ENCODE measurements at places on chromosomes 12 and 14. TPM values are rescaled to one million over a fixed set of nuclear protein-coding genes. Genes with fewer than 3 reads are reported as not detected.

TAS2R20 gene
- total RNA-seq = 0.33 TPM

ZBTB42 gene
- 8.5 TPM for total RNA-seq

INTS13 gene
- 16.4 TPM for total RNA-seq

TMEM119 gene
- 1.8 TPM for total RNA-seq

LRRC43 gene
- total RNA-seq = 1.8 TPM

CCDC88C gene
- 4.0 TPM for total RNA-seq

CBX5 gene
- 33.9 TPM for total RNA-seq

- H3K36me3 ChIP-seq = no peaks in the 10 kb centered on the region
- H3K4me1 ChIP-seq = peaks cover 35% of the 10 kb centered on the region
- no peak overlapping the region for H3K27ac ChIP-seq
These were observed 43.8 kb downstream of the ANO6 start for GRCh38 chr12:45259675-45260074.

- no peaks in the 10 kb centered on the region for H3K27me3 ChIP-seq
- DNase-seq = no peak
- H3K4me1 ChIP-seq = no peaks in the 10 kb centered on the region
- H3K27ac ChIP-seq = no peak overlapping the region
These were observed 33.4 kb downstream of the PDZRN4 start for GRCh38 chr12:41221491-41221890.

DNA sequence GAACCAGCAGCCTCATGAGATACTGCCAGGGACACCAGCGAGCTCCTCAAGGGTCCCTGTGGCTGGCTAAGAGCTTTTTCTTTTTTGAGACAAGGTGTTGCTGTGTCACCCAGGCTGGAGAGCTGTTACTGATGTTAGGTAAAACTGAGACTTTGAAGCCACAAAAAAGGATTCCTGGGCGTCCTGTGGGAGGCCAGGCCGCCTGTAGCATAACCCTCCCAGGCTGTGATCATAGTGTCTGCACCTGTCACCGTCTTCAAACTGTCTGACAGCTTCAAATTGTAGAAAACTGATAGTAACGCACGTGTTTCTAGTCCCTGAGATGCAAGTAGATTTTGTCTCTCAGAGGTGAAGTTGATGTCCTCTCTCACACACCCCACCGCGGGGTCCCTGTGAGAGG is 4.1 kb downstream of the ZFYVE21 start:
- no peak overlapping the region for H3K27ac ChIP-seq
- H3K4me3 ChIP-seq = no peak overlapping the region
- DNase-seq = no peak
- peaks cover 67% of the 10 kb centered on the region for H3K4me1 ChIP-seq

- no peaks in the 10 kb centered on the region for H3K27me3 ChIP-seq
- no peak overlapping the region for H3K27ac ChIP-seq
- H3K4me3 ChIP-seq = no peak overlapping the region
- peaks cover 18% of the 10 kb centered on the region for H3K4me1 ChIP-seq
- no peaks in the 10 kb centered on the region for H3K36me3 ChIP-seq
These were observed 125.0 kb downstream of the RAD51B start for GRCh38 chr14:67944605-67945004.

DNA sequence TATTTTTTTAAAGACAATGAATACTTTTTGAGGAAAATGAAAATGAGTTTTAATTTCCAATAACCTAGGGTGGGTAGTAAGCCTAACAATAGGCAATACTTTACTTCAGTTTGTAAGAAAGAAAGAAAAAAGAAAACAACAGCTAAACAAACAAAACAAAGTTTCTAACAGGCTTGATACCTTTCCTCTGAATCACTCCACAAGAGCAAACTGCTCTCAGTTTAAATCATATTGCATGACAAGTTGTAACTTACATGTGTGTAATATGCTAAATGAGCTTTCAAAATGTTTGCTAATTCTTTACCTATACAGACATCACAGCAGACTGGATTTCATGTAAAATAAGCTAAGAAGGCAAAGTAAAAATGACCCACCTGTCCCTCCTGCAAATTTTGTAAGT is 6.7 kb upstream of the LMO3 start:
- peak overlapping the region; percentile 50 for H3K27ac ChIP-seq
- H3K4me3 ChIP-seq = no peak overlapping the region
- no peaks in the 10 kb centered on the region for H3K36me3 ChIP-seq
- DNase-seq = no peak
- H3K27me3 ChIP-seq = peaks cover 9% of the 10 kb centered on the region
- H3K4me1 ChIP-seq = no peaks in the 10 kb centered on the region

GRCh38 chr12:24630446-24630845 is 318.5 kb downstream of the BCAT1 start:
- no peaks in the 10 kb centered on the region for H3K36me3 ChIP-seq
- no peaks in the 10 kb centered on the region for H3K4me1 ChIP-seq
- H3K4me3 ChIP-seq = no peak overlapping the region
- no peak overlapping the region for H3K27ac ChIP-seq

GRCh38 chr14:106417224-106418049 is 891.1 kb downstream of the TMEM121 start:
- H3K27me3 ChIP-seq = no peaks in the 10 kb centered on the region
- DNase-seq = no peak
- no peaks in the 10 kb centered on the region for H3K36me3 ChIP-seq
- no peak overlapping the region for H3K27ac ChIP-seq
- no peaks in the 10 kb centered on the region for H3K4me1 ChIP-seq

DNA sequence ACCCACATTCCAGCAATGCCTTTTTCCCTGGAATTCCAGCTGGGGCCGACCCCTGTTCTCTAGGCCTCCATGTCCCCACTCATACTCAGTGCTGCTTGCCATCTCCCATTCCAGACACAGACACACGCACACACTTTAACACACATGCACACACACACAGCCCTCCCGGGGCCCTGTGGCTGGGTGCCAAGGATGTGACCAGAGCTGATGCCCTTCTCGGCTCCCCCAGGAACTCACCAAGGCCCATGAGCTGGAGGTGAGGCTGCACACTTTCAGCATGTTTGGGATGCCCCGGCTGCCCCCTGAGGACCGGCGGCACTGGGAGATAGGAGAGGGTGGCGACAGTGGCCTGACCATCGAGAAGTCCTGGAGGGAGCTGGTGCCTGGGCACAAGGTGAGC is 4.3 kb downstream of the PLEKHG6 start:
- no peaks in the 10 kb centered on the region for H3K36me3 ChIP-seq
- no peak overlapping the region for H3K4me3 ChIP-seq
- no peaks in the 10 kb centered on the region for H3K27me3 ChIP-seq
- peaks cover 13% of the 10 kb centered on the region for H3K4me1 ChIP-seq
- H3K27ac ChIP-seq = no peak overlapping the region

DNA sequence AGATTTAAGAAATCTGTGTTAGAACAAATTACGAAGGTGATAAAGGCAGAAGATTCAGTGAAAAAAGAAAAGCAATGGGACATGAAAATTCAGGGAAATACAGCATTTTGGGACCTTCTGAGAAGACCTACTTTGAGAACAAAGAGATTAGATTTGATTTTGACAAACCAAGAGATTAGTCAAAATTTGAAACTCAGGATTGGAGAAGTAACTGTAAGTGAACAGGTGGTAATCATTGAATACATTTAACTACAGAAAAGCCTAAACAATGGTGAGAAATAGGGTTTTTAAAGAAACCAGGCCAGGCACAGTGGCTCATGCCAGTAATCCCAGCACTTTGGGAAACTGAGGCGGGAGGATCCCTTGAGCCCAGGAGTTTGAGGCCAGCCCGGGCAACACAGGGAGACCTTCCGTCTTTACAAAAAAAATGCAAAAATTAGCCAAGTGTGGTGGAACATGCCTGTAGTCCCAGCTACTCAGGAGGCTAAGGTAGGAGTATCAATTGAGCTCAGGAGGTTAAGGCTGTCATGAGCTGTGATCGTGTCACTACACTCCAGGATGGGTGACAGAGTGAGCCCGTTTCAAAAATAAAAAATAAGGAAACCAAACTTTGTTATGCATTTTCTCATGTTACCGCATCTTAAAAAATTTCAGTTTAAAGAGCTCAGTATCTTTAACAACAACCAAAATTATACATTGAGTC is 8.9 kb upstream of the SAV1 start:
- no peaks in the 10 kb centered on the region for H3K27me3 ChIP-seq
- no peaks in the 10 kb centered on the region for H3K4me1 ChIP-seq
- no peak overlapping the region for H3K4me3 ChIP-seq
- H3K36me3 ChIP-seq = no peaks in the 10 kb centered on the region

DNA sequence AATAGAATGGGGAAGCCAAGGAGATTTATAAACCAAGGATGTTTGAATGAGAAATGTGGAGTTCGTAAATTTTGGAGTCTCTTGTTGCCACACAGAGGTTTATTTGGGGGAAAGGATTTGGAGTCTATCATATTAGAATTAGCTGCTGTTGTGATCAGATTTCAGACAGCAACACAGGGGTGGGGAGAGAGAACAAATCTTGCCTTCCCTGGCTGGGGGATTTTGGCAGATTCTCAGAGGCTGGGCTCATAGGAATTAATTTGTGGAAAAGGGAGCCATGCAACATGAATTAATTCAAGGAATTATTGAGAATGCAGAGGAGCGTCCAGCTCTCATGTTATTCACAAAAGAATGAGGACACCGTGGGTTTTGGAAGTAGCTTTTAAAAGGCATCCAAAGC is 73.9 kb upstream of the PRMT8 start:
- no peak overlapping the region for H3K4me3 ChIP-seq
- H3K36me3 ChIP-seq = no peaks in the 10 kb centered on the region
- H3K27me3 ChIP-seq = no peaks in the 10 kb centered on the region
- peaks cover 7% of the 10 kb centered on the region for H3K4me1 ChIP-seq
- DNase-seq = no peak

- DNase-seq = no peak
- H3K4me1 ChIP-seq = no peaks in the 10 kb centered on the region
- H3K4me3 ChIP-seq = no peak overlapping the region
- no peaks in the 10 kb centered on the region for H3K36me3 ChIP-seq
These were observed 45.6 kb upstream of the RBM19 start for GRCh38 chr12:114011711-114012110.

GRCh38 chr12:4251216-4251891 is 22.2 kb upstream of the CCND2 start:
- H3K36me3 ChIP-seq = no peaks in the 10 kb centered on the region
- no peak overlapping the region for H3K4me3 ChIP-seq
- DNase-seq = no peak
- H3K27me3 ChIP-seq = no peaks in the 10 kb centered on the region
- H3K4me1 ChIP-seq = no peaks in the 10 kb centered on the region

GRCh38 chr14:60220084-60220483 is 28.9 kb upstream of the PPM1A start:
- no peaks in the 10 kb centered on the region for H3K4me1 ChIP-seq
- DNase-seq = no peak
- H3K4me3 ChIP-seq = no peak overlapping the region
- H3K27me3 ChIP-seq = no peaks in the 10 kb centered on the region

DNA sequence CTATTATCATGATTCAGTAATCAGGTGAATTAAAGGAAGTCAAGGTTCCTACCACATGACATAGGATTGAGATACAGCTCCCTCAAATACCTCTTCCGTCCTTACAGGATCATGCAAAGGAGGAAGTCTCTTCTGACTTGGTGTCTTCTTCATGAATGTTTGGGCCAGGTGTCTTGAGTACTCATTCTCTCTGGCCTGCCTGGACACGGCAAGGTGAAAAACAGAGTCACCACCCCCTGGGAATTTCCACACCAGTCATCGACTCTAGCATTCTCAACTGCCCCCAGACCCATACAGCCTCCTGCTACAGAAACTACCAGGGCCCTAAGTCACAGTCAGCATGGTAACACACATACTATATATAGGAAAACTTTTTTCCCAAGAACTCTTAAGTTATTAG is 44.9 kb upstream of the LTBP2 start:
- H3K27me3 ChIP-seq = no peaks in the 10 kb centered on the region
- peaks cover 3% of the 10 kb centered on the region for H3K4me1 ChIP-seq
- H3K36me3 ChIP-seq = peaks cover 21% of the 10 kb centered on the region
- DNase-seq = no peak
- H3K27ac ChIP-seq = no peak overlapping the region
- H3K4me3 ChIP-seq = no peak overlapping the region

DNA sequence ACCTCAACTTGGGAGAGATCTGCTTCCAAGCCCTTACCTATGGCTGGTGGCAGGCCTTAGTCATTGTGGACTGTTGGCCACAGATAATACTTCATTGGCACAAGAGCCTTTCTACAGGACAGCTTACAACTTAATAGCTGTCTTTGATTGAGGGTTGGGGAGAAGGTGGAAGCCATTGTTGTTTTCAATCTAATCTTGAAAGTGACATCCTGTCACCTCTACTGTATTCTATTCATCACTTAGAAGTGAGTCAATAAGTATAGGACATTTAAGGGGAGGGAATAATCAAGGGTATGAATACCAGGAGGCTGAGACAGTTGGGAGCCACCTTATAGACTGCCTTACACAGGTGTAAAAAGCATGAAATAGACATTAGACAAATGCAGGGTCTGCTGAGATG is 906.3 kb downstream of the NRXN3 start:
- H3K4me1 ChIP-seq = no peaks in the 10 kb centered on the region
- H3K27me3 ChIP-seq = no peaks in the 10 kb centered on the region
- DNase-seq = no peak
- no peak overlapping the region for H3K4me3 ChIP-seq

GRCh38 chr14:104518659-104519350 is 60.8 kb upstream of the C14orf180 start:
- no peak overlapping the region for H3K4me3 ChIP-seq
- DNase-seq = no peak
- H3K27me3 ChIP-seq = no peaks in the 10 kb centered on the region
- no peak overlapping the region for H3K27ac ChIP-seq
- no peaks in the 10 kb centered on the region for H3K4me1 ChIP-seq

DNA sequence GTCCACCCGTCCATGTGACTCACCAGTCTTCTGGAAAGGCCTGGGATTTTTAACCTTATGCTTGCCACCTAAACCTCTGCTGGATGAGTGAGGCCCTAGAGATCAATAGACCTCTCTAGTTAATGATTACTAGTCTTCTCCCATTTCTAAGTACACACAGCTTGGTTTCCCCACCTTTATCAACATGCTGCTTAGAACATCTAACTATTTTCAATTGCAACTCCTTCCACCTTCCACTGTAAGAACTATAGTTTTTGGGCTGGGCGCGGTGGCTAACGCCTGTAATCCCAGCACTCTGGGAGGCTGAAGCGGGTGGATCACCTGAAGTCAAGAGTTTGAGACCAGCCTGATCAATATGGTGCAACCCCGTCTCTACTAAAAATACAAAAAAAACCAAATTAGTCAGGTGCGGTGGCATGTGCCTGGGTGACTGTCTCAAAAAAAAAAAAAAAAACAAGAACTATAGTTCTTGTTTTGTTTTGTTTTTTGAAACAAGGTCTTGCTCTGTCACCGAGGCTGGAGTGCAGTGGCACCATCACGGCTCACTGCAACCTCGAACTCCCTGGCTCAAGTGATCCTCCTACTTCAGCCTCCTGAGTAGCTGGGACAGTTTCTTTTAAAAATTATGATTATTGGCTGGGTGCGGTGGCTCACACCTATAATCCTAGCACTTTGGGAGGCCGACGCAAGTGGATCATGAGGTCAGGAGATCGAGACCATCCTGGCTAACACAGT is 18.7 kb upstream of the MDM2 start:
- no peaks in the 10 kb centered on the region for H3K4me1 ChIP-seq
- H3K4me3 ChIP-seq = no peak overlapping the region
- H3K27ac ChIP-seq = no peak overlapping the region
- no peaks in the 10 kb centered on the region for H3K27me3 ChIP-seq

GRCh38 chr12:43288671-43289425 is 263.2 kb downstream of the ADAMTS20 start:
- H3K27ac ChIP-seq = no peak overlapping the region
- H3K4me1 ChIP-seq = no peaks in the 10 kb centered on the region
- DNase-seq = no peak
